ENCODE measurements at places on chromosomes 1 and 21. TPM values are rescaled to one million over a fixed set of nuclear protein-coding genes. Genes with fewer than 3 reads are reported as not detected.

CHIA gene
- not detected for total RNA-seq

KLF18 gene
- total RNA-seq = not detected

C8A gene
- not detected for total RNA-seq

VANGL2 gene
- total RNA-seq = 1.1 TPM

ZNHIT6 gene
- total RNA-seq = 13.6 TPM

OR2T33 gene
- not detected for total RNA-seq

NCF2 gene
- total RNA-seq = 7.7 TPM

LRRN2 gene
- 0.19 TPM for total RNA-seq

PADI4 gene
- total RNA-seq = not detected

ATXN7L2 gene
- 2.3 TPM for total RNA-seq

GPR52 gene
- total RNA-seq = not detected

TAS1R1 gene
- not detected for total RNA-seq

TMEM125 gene
- not detected for total RNA-seq

ZNF436 gene
- 22.9 TPM for total RNA-seq

CLDN17 gene
- not detected for total RNA-seq

NOC2L gene
- 73.8 TPM for total RNA-seq

TEDDM1 gene
- total RNA-seq = not detected

- DNase-seq = peak; percentile 88
Observed at GRCh38 chr1:1858382-1859086, 32.4 kb downstream of the GNB1 start.

DNA sequence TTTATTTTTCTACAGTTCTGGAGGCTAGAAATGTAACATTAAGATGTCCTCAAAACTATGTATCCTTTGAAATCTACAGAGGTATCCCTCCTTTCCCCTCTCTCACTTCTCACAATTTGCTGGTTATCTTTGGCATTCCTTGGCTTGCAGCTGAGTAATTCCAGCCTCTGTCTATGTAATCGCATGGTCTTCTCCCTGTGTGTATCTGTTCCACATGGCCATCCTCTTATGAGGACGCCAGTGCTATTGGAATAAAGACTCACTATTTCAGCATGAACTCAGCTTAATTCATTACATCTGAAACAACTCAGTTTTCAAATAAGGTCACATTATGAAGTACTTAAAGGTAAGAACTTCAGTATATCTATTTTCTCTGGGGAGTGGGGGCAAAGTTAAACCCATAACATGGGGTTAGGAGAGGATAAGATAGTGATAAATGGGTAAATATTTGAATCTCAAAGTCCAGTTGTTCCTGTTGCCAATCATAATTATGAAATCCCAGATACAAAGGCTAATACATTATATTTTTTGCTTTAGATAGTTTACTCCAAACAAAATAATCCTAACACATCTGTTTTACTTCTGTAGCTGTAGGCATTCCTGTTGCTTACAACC lies 1290.8 kb downstream of the NCAM2 start:
- DNase-seq = no peak

GRCh38 chr1:54663725-54664124 lies 22.1 kb downstream of the MROH7 start:
- DNase-seq = no peak

DNA sequence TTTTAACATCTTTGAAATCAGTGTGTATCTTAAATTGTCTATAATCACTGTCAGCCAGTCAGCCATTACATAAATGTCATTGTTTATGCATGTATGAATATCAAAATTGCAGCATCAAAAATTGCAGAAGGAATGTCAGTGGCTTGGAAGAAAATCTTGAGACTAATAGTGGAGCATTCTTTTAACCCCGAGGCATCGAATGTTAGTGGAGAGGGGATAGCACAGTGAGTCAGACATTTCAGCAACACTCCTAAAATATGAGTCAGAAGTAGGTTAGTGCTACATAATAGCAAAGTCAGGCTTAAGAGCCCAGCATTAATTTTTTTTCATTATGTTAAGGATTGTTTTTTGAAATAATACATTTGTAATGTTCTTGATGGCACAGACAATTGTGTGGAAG lies 45.5 kb downstream of the SNRPE start:
- DNase-seq = no peak

DNA sequence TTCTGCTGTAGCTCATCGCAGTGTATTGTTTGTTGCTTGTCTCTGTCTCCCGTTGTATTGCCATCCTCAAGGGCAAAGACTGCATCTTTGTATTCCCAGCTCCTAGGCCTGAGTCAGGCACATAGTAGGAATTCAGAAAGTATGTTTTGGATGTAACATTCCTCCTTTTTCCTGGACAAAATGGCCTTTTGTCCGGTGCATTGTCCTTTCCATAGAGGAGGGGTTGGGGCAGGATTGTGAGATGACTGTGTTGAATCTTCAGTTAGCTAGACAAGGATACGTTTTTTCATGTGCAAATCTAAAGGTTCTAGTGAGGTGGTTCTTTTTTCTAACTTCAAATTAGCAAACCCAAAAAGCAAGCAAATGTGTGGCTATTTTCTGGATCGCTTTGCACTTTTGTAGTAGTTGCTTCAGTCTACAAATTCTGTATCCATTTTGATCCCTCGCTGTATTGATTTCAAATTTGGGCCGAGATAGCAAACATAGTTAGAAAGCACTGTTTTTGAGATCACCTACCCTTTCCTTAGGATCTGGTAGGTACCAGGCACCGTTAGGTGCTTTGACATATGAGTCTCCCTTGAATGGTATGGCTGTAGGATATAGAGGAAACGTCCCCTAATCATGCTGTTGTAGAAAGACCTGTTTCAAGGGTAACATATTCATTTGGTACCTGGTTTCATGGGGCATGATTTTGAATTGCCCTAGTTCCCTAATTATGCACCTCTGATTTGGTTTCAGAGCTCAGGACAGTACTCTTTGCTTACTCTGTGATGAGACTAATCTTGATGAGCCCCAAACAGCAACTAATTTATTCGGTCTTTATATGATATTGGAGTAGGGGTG lies 1.2 kb downstream of the PPP1R8 start:
- no peak for DNase-seq

DNA sequence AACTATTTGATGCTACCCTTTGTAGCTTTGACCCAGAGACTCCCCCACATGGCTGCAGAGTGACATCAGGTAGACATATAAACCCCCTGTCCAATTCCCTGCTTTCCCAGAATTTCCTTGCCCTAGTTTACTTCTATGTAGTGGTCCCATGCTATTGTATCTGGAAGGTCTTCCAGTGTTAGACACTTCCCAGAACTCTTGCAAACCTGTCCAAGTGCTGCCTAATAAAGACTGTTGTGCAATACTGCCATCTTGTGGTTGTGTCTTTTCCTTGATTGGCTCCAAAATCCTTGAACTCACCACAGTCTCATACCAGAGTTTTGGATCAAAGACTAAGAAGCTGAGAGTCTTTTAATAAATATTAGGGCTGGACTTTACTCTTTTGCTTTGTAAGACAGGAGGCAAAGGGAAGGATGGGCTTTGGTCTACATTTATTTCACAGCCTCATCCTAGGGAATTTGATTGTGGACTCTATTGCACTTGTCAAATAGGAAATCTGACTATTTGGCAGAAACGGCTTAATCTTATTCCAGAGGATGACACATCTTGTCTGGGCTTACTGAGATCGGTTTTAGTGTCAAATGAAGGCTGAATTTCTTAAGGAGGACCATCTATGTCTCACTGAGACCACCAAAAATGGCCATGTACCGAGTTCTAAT lies 169.9 kb downstream of the LRRC7 start:
- peak; percentile 70 for DNase-seq

GRCh38 chr1:59903141-59903754 lies 23.3 kb downstream of the CYP2J2 start:
- DNase-seq = no peak

- no peak for DNase-seq
Observed at GRCh38 chr1:10899490-10900250, 103.2 kb upstream of the CASZ1 start.

GRCh38 chr1:15850471-15851001 lies 3.0 kb downstream of the SPEN start:
- DNase-seq = no peak

DNA sequence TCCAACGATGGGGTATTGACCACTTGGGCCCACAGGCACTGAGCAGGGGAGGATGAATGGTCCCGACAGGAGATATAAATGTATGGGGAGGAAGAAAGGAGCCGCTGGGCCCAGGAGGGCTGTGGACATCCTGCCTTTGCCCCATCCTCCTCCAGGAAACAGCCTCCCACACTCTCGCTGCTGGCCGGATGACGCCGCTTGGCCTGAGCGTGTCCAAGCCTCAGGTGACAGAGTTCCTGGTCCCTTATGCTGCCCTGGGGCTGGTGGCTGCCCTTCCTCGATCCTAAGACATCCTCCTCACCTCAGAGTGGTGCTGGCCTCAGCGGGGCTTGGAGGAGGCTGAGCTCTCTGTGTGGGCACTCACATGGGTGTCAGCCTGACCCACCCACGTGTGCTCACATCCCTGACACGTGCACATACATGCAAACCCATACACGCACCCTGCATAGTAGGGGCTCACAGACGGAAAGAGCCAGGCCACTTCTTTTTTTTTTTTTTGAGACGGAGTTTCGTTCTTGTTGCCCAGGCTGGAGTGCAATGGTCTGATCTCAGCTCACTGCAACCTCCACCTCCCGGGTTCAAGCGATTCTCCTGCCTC lies 5.9 kb upstream of the SERINC2 start:
- DNase-seq = no peak

DNA sequence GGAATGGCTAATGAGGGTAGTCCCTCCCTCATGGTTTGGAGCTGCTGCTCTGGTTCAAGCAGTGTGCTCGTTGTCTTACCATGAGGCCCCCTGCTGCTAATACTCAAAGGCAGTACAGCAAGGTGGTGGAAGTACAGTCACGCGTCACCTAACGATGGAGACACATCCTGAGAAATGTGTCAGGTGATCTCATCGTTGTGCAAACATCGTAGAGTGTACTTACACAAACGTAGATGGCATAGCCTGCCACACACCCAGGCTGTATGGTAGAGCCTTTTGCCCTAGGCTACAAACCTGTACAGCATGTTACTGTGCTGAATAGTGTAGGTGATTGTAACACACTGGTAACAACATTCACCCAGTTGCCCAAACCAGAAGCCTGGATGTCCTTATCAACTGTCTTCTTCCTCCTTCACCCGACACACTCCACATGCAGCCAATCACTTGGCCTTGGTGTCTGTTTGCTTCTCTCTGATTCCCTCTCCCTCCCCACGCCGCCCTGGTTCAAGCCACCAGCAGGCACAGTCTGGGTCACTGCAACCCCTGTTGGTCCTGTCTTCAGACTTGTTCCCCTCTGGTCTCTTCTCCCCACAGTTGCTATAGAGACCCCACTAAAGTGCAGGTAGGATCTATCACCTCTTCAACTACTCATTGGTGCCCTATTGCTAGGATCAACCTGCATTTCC lies 6.0 kb upstream of the KCNA2 start:
- no peak for DNase-seq

DNA sequence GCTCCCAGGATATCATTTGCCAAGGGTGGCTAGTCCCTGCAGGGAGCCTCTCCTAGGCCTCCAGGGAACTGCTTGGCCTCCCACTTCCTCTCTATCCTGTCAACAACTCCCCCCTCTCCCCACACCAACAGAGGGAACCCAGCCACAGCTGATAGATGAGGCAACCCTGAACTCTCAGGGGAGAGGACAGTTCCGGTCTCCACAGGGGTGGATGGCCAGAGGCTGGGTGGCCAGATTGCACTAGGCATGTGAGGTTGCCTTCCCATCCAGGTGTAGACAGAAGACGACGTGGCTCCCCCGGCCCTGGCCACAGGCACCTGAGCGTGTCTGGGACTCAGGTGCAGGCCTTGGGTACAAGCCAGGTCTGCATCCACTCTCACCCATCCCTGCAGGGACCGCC lies 53.3 kb downstream of the TOR1AIP2 start:
- DNase-seq = no peak

DNA sequence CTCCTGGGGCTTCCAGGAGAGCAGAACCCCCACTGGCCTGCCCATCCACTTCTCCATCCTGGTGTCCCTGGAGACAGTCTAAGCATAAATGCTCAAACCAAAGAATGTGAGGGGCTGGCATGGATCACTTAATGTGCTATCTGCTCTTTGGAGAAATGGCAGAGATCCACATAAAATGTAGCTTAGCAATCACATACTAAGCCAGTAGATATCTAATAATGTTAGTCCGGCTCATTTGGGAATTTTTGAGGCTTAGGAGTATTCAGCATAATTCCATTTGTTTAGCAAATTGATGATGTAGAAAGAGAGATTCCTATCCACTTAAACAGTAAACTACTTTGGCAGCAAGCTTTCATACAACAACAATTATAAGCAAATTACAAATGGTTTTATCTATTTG lies 90.7 kb downstream of the TENT5C start:
- DNase-seq = no peak

DNA sequence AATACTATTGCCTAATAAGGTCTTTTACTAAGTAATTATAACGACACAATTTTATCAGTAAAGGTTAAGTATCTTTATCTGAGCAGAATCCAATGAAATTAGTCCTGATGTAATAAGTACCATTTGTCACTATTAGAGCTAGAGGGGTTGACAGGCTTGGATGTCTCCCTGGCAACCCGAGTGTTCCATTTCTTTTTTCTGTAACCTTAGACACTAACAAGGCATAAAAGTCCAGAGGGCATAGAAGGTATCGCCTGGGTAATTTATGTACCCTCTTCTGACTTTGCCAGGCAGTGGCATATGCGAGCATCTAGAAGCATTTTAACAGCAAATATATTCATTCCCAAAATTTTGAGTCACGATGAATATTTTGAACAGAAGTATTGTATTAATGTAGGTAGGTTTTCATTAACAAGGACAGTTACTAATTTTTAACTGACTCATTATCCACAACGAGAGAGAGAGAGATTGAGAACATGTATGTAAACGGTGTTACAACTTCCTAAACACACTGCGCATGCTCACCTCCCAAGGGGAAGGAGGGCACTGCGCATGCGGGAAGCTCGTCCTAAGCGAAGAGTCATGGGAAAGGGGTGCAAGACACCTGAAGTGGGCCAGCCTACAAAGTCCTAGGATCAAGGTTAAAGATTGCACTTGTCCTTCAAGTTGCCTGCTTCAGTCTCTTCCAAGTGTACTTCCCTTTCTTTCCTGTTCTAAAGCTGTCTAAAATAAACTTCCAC lies 423.9 kb downstream of the DSCAM start:
- DNase-seq = no peak

- no peak for DNase-seq
Observed at GRCh38 chr1:225990705-225991464, 8.3 kb downstream of the SDE2 start.

- DNase-seq = no peak
Observed at GRCh38 chr21:29829564-29830275, 110.1 kb downstream of the GRIK1 start.

- DNase-seq = no peak
Observed at GRCh38 chr1:218823291-218823900, 350.3 kb upstream of the LYPLAL1 start.
